ENCODE measurements at places on chromosomes 5 and 9.
A peak's percentile ranks its signal among the peaks of the same experiment; 100 is the strongest.

GRCh38 chr5:93603793-93604643, 21.0 kb downstream of the NR2F1 start:
- H3K27ac ChIP-seq: no peak overlapping the region
- H3K27me3 ChIP-seq: peaks cover 53% of the 10 kb centered on the region
- no peak for DNase-seq
- H3K36me3 ChIP-seq: peaks cover 4% of the 10 kb centered on the region
- H3K4me3 ChIP-seq: peak overlapping the region; percentile 6

DNA sequence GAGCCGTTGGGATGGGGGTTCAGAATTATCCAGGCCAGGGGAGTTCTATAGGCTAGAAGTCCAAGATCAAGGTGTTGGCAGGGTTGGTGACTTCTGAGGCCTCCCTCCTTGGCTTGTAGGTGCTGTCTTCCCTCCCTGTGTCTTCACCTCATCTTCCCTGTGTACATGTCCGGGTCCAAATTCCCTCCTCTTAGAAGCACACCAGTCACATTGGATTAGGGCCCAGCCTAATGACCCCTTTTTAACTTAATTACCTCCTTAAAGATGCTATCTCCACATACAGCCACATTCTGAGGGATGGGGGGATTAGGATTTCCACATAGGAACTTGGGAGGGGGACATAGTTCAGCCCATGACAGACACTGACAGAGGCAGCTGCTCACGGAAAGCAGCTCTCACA, 12.1 kb downstream of the LRSAM1 start:
- no peak overlapping the region for H3K27ac ChIP-seq
- DNase-seq: no peak
- no peaks in the 10 kb centered on the region for H3K27me3 ChIP-seq
- peaks cover 64% of the 10 kb centered on the region for H3K36me3 ChIP-seq
- H3K4me1 ChIP-seq: no peaks in the 10 kb centered on the region

DNA sequence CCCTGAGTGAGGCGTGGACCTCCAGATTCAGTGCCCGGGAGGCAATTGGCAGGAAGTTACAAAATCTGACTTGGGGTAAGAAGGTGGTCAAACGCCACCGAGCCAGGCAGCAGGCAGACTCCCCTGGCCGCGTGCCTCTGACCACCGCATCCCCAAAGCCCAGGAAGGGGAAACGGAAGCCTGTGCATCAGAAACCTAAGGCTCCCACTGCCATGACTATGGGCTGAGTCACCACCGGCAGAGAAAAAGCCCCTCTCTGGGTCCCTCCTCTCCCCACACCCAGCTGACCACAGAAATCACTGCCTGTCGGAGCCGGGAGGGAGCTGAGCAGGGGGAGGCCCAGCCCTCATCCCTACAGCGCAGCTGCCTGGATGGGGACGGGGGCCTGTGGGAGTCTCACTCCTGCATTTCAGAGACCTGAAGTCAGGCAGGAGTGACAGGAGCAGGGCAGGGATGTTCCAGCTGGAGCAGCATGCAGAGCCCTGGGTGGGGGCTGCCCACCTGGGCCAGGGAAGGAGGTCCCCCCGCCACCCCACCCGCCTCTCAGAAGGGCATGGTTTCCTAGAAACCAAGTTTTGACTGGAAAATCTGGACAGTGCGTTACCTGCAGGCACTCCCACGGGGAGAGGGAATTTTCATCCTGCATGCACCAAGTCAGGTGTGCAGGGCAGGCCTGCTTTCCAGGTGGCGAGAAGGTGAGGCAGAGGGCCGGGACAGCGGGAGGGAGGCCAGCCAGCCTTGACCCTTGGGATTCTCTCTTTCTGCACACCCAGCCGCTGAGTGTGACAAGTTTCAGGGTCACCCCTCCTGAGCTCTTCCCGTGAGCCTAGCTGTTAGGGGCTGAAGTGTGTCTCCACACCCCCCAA, 68.2 kb downstream of the LRSAM1 start:
- peaks cover 3% of the 10 kb centered on the region for H3K4me1 ChIP-seq
- no peaks in the 10 kb centered on the region for H3K27me3 ChIP-seq
- no peak overlapping the region for H3K27ac ChIP-seq

DNA sequence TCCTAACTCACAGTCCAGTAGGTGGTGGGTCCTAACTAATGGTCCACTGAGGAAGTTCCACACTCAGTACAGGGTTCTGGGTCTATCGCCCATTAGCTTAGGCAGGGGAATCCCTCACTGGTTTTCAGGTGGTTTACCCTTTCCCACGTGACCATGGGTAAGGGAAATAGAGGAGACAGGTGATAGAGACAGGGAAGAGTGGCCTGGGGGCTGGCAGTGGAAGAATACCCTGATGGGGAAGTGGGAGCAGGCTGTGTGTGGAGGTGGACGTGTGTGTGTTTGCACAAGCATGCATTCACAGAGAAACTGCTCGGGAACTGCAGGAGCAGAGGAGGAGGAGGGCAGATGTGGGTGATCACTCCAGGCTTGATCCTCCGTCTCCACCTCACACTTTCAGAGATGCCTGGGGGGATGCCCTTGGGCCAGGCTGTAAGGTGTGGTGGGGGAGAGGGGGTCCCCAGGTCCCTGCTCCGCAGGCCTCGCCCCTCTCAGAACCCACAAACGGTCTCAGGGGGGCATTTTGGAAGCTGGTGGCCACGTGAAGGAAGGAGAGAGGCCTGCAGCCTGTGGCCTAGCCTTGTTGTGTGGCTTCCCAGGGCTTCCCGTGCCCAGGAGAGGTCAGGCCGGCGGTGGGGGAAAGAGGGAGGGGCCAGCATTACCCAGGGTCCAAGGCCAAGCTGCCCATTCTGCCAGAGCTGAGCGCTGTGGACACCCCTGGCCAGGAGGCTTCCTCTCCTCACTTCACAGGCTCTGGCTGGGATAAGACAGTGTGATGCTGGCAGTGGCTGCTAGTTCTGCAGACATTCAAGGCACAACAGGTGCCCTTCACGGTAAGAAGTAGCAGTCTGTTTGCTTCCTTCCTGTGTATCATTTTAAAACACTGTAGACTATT, 80.0 kb downstream of the OTULIN start:
- H3K27me3 ChIP-seq: no peaks in the 10 kb centered on the region
- H3K4me3 ChIP-seq: no peak overlapping the region
- peaks cover 17% of the 10 kb centered on the region for H3K4me1 ChIP-seq
- DNase-seq: no peak

GRCh38 chr9:122948313-122948712, 7.5 kb downstream of the RABGAP1 start:
- H3K4me3 ChIP-seq: no peak overlapping the region
- H3K27me3 ChIP-seq: no peaks in the 10 kb centered on the region
- DNase-seq: no peak
- peaks cover 61% of the 10 kb centered on the region for H3K4me1 ChIP-seq
- peaks cover 20% of the 10 kb centered on the region for H3K36me3 ChIP-seq

DNA sequence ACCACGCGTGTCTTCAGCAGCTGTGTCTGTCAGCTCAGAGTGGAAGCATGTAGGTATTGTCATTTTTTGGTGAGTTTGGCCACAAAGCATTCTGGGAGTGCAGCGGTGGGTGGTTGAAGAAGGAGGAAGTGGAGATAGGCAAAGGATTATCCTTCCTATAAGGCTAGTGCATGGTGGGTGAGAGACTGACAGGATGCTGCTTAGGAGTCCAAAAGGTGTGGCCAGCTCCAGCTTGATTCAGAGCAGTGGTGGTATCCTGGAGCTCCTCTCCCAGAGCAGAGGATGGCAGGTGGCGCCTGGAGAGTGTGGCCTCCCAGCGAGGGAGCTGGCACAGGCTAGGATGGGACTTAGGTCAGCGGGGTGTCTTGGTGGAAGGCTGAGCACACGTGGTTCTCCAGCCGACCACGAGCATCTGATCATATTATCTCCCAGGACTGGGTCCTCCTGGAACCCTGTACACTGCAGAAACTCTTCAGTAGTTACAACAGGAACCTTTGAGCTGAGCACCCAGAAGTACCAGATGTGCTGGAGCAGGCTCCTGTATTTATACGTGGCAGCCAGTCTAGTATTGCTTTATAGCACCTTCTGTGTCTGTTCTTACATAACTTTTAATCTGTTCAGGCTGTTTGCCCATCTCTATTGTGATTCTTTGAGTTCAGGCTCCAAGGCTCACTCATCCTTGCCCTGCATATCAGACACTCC, 29.6 kb downstream of the MAML1 start:
- no peaks in the 10 kb centered on the region for H3K36me3 ChIP-seq
- H3K27ac ChIP-seq: peak overlapping the region; percentile 20
- no peaks in the 10 kb centered on the region for H3K27me3 ChIP-seq
- H3K4me3 ChIP-seq: no peak overlapping the region
- H3K4me1 ChIP-seq: peaks cover 49% of the 10 kb centered on the region

DNA sequence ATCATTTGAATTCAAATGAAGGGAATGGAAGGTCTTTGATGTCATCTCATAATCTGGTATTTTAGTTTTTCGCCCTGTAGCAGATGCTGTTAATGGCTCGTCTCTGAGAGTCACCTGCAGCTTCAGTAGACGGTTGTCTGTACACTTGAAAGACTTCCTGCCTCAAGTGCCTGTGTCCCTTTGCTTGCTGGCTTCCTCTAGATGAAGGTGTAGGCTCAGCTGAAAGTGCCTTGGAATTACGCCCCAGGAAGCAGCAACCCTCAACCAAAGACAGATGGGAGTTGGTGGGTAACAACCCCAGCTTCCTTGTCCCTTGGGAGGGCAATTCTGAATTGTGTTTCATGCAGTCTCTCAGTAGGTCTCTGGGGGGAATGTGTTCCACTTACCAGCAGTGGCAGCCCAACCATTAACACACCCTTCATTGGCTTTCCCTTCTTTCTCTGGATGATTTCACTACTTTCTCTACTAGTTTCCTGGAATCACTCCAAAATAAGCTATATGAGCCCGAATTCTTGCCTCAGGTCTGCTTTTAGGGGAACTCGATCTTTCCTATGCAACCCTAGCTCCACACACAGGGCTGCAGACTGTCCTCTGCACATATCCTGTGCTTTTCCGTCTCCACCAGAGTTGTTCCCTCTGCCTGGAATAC, 395.6 kb downstream of the DMAC1 start:
- no peak overlapping the region for H3K27ac ChIP-seq
- H3K27me3 ChIP-seq: peaks cover 12% of the 10 kb centered on the region
- no peaks in the 10 kb centered on the region for H3K36me3 ChIP-seq
- no peak overlapping the region for H3K4me3 ChIP-seq
- DNase-seq: no peak
- H3K4me1 ChIP-seq: no peaks in the 10 kb centered on the region
